ENCODE measurements at places on chromosomes 12 and 14. TPM values are rescaled to one million over a fixed set of nuclear protein-coding genes. Genes with fewer than 3 reads are reported as not detected.

DNA sequence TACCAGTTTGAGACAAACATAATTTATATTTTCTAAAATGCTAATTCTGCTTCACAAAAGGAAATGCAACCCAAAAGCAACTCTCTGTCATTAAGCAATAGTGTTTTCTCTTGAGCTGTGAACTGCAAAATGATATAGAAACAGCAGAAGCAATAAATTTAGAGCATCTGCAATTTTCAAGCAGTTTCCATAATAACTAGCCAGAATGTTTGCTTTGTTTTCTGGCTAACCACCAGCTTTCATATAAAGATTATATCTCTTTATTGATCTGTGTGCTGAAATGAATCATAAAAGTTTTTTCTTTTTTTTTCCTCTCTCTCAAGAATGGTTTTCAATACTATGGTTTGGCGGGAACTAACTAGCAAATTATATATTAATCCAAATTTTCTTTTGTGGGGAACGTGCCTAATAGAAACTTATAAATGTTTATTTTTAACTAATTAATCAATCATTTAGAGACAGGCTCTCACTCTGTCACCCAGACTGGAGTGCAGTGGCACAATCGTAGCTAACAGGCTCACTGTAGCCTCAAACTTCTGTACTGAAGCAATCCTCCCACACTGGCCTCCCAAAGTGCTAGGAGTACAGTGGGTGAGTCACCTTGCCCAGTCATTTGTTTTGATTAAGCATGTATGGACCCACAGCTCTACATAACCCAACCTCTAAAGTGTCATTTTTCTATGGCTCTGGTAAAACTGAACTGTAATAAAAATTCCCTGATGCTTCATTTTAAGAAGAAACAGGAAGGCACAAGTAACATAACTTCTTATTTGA, 830.1 kb upstream of the MGAT4C start:
- no peak overlapping the region for H3K4me3 ChIP-seq
- no peaks in the 10 kb centered on the region for H3K36me3 ChIP-seq
- H3K4me1 ChIP-seq, result no peaks in the 10 kb centered on the region
- H3K27ac ChIP-seq, result no peak overlapping the region

GRCh38 chr12:86669010-86669409, 412.8 kb upstream of the MGAT4C start:
- no peak overlapping the region for H3K4me3 ChIP-seq
- H3K27ac ChIP-seq, result no peak overlapping the region
- no peaks in the 10 kb centered on the region for H3K27me3 ChIP-seq
- H3K36me3 ChIP-seq, result no peaks in the 10 kb centered on the region
- H3K4me1 ChIP-seq, result no peaks in the 10 kb centered on the region

DNA sequence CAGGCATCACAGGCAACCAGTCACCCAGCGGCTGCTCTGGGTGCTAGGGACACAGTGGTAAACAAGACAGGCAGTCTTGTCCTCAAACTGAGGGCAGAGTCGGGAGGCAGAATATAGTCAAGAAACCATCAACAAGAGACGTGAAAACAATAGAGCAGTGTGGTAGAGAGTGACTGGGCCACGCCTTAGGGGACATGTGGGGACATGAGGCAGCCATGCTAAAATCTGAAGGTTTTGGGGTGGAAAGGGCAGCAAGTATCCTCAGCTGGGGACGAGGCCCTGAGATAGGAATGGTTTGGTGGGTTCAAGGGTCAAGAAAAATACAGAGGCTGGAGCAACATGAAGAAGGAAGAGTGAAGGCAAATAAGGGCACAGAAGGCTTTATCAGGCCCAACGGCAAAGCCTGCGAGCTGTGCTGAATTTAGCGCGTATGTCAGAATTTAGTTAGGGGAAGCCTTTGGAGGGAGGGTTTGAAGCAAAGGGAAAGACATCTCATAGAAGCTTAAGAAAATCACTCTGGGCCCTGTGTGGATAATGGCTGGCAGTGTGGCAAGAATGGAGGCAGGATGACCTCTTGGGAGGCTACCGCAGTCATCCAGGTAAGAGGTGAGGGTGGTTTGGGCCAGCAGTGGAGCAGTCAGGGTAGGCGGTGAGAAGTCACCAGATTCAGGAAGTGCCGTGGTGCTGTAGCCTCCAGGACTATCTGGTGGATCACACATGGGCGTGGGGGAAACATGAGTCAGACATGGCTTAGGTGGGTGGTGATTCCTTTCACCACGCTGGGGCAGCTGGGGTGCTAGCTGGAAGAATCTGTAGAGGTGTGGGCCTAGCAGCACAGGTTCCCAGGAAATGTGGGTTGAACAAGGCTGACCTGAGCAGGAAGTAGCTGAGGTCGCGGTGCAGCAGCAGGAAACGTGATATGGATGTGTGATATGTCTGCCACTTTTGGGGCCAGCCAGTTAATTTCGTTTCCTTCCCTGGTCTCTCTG, 3.0 kb downstream of the EVL start:
- peak overlapping the region; percentile 9 for H3K27ac ChIP-seq
- no peaks in the 10 kb centered on the region for H3K36me3 ChIP-seq
- peaks cover 11% of the 10 kb centered on the region for H3K4me1 ChIP-seq
- no peaks in the 10 kb centered on the region for H3K27me3 ChIP-seq
- no peak overlapping the region for H3K4me3 ChIP-seq
- no peak for DNase-seq

GRCh38 chr12:59657711-59658110, 61.9 kb downstream of the SLC16A7 start:
- no peak for DNase-seq
- H3K4me1 ChIP-seq, result no peaks in the 10 kb centered on the region
- no peak overlapping the region for H3K27ac ChIP-seq
- no peak overlapping the region for H3K4me3 ChIP-seq
- no peaks in the 10 kb centered on the region for H3K27me3 ChIP-seq

GRCh38 chr12:2509137-2509536, 285.6 kb upstream of the FKBP4 start:
- H3K4me3 ChIP-seq, result no peak overlapping the region
- H3K4me1 ChIP-seq, result no peaks in the 10 kb centered on the region
- DNase-seq, result no peak
- no peaks in the 10 kb centered on the region for H3K27me3 ChIP-seq

- H3K36me3 ChIP-seq, result peaks cover 52% of the 10 kb centered on the region
- H3K4me1 ChIP-seq, result no peaks in the 10 kb centered on the region
- H3K4me3 ChIP-seq, result no peak overlapping the region
These were observed 6.7 kb downstream of the DDX47 start for GRCh38 chr12:12819752-12820311.

DNA sequence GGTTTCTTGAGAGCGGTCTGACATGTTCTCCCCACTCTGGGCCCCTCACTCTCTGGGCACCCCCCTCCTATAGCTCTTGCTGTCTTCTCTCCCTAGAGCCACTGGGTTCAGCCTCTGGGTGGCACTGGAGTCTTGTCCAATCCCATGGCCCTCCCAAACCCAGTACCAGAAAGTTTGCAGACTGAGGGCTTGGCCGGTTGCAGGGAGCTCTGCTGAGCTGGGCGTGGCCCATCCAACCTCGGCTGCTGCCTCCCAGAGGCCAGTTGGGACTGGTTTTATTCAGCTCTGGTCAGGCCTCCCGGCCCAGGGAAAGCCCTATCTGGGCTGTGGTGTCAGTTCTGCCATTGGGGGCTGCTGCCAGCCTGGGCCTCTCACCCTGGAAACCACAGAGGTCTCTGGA, 37.9 kb downstream of the ISCA2 start:
- peak; percentile 47 for DNase-seq
- H3K36me3 ChIP-seq, result no peaks in the 10 kb centered on the region
- no peak overlapping the region for H3K4me3 ChIP-seq
- no peak overlapping the region for H3K27ac ChIP-seq
- H3K4me1 ChIP-seq, result peaks cover 5% of the 10 kb centered on the region

GRCh38 chr12:61490526-61491498, 769.4 kb upstream of the USP15 start:
- no peak overlapping the region for H3K27ac ChIP-seq
- no peaks in the 10 kb centered on the region for H3K36me3 ChIP-seq
- no peaks in the 10 kb centered on the region for H3K4me1 ChIP-seq
- peak; percentile 91 for DNase-seq
- no peak overlapping the region for H3K4me3 ChIP-seq

DNA sequence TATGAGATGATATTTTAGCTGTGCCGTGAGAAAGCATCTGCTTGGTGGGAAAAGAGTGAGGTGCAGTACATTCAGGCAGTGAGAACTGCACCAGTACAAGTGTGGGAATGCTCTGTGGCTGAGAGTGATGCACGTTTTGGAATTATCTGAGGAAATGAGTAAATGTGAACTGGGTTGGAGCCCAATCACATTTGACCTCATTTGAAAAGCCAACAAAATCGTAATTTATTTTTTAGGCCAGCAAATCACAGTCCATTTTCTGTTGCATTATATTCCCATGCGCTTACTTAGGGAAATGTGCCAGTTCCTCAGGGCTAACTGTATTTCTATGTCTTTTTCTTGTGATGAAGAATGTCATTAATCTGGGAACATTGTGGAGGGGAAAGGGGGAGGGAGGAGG, 77.3 kb downstream of the SNAPC1 start:
- H3K4me3 ChIP-seq, result no peak overlapping the region
- H3K27me3 ChIP-seq, result no peaks in the 10 kb centered on the region
- no peak overlapping the region for H3K27ac ChIP-seq
- DNase-seq, result peak; percentile 87

DNA sequence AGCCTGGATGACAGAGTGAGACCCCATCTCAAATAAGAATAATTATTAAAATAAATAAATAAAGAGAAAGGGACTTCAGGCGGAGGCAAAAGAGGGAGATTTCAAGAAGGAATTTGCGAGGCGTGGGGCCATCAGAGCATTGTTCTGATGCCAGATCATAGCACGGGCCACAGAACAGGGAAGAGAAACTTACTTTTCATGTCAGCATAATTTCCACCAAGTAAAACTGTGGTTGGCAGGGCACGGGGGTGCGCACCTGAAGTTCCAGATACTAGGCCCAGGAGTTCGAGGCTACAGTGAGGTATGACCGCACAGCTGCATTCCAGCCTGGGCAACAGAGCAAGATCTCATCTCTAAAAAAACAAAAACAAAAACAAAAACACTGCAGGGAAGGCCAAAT, 11.0 kb upstream of the PLBD1 start:
- H3K4me1 ChIP-seq, result no peaks in the 10 kb centered on the region
- no peak for DNase-seq
- no peak overlapping the region for H3K27ac ChIP-seq
- H3K4me3 ChIP-seq, result no peak overlapping the region

DNA sequence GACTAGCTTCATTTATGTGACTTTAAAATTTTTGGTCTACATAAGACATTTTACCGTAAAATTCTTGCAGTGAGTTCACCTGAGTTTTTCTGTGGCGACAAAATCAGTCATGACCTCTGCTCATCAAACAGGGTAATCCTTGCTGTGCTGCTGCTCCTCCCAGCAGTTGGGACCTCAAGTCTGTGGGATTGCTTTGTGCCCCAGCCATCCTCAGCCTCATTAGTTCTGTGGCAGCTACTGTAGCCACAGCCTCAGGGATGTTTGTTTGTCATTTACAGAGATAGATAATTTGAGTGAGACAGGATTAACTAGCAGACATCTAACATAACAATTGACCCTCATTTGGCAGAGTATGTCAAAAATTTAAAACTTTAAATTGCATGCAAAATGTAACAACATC, 357.0 kb downstream of the PCNX1 start:
- no peaks in the 10 kb centered on the region for H3K27me3 ChIP-seq
- no peak for DNase-seq
- H3K4me3 ChIP-seq, result no peak overlapping the region
- H3K4me1 ChIP-seq, result no peaks in the 10 kb centered on the region
- H3K36me3 ChIP-seq, result no peaks in the 10 kb centered on the region

The FGF6 gene
- 24.7 TPM for total RNA-seq

The CLEC4C gene
- total RNA-seq, result not detected

The INHBC gene
- total RNA-seq, result not detected

The DAO gene
- total RNA-seq, result 0.09 TPM

The MBD6 gene
- 11.0 TPM for total RNA-seq

Measured in muscle of leg (tissue), 16 donors.